ENCODE measurements at places on chromosomes 4 and X. TPM values are rescaled to one million over a fixed set of nuclear protein-coding genes. Genes with fewer than 3 reads are reported as not detected.

GRCh38 chr4:4855301-4856070, 4.0 kb upstream of the MSX1 start:
- DNase-seq: no peak
- peaks cover 2% of the 10 kb centered on the region for H3K36me3 ChIP-seq
- peaks cover 71% of the 10 kb centered on the region for H3K27me3 ChIP-seq
- peak overlapping the region; percentile 18 for H3K27ac ChIP-seq
- peak overlapping the region; percentile 18 for H3K4me3 ChIP-seq
- H3K4me1 ChIP-seq: peaks cover 38% of the 10 kb centered on the region

- H3K4me3 ChIP-seq: no peak overlapping the region
- peaks cover 2% of the 10 kb centered on the region for H3K4me1 ChIP-seq
- H3K36me3 ChIP-seq: no peaks in the 10 kb centered on the region
- DNase-seq: peak; percentile 37
- H3K27ac ChIP-seq: no peak overlapping the region
Measured at GRCh38 chr4:76748649-76749048, 149.3 kb downstream of the SOWAHB start.

DNA sequence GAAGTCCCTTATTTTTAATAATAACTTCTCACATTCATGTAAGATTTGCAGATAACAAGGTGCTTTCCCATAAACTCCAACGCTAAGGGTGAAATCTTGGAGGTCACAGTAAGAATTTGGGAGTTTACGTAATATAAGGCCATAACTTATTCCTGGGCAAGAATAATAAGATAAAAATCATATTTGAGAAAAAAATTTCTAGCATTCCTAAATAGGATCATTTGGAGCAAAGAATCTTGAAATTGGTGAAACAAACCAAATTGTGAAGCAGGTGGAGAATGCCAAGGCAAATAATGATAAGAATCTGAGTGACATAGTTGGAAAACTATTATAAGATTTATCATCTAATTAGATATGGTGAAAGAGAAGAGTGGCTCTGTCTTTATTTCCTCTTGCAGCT, 50.4 kb upstream of the FGF16 start:
- DNase-seq: no peak
- H3K27ac ChIP-seq: no peak overlapping the region
- no peak overlapping the region for H3K4me3 ChIP-seq
- no peaks in the 10 kb centered on the region for H3K36me3 ChIP-seq

DNA sequence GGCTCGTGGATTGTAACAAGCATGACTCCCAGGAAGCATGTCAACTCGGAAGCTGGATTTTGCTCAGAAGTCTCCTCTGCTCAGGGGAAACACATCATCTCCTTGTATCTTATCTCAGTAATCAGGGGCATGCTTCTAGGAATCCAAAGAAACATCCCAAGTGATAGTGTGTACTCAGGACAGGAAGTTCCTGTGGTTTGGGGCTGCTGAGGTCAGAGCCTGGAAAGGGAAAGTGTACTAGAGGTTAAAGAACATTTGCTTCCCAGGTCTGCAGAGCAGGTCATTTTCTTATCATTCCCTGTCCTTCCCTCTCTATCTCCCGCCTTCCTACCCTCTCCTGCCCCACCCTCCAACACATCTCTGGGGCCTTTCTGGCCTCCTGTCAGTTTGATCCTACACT, 38.8 kb downstream of the SLC34A2 start:
- no peaks in the 10 kb centered on the region for H3K4me1 ChIP-seq
- H3K27ac ChIP-seq: no peak overlapping the region
- H3K4me3 ChIP-seq: no peak overlapping the region
- no peaks in the 10 kb centered on the region for H3K27me3 ChIP-seq
- peaks cover 3% of the 10 kb centered on the region for H3K36me3 ChIP-seq

DNA sequence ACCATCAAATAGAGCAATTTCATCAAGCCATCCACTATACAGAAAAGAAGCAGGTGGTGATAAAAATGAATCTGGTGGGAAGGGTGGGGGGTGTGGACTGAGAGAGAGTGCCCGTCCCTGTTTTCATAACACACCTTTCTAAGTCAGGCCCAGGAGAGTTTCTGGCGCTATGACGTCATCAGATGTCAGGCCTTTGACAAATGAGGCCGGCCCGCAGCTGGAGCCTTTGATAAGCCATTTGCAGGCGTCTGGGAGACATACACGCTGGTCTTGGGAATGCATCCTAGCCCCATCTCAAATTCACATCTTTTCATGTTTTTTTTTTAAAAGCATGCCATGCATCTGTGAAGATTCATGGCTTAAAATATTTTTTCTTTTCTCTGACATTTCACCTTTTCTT, 404.5 kb downstream of the BCOR start:
- H3K36me3 ChIP-seq: no peaks in the 10 kb centered on the region
- H3K27ac ChIP-seq: no peak overlapping the region
- H3K4me1 ChIP-seq: no peaks in the 10 kb centered on the region
- no peak for DNase-seq
- H3K4me3 ChIP-seq: no peak overlapping the region

The RPL34 gene
- total RNA-seq: 1,658 TPM
